Activated CD8-positive, alpha-beta memory T cell treated with anti-CD3 and anti-CD28 coated beads for 1 hour (primary cell): ENCODE measurements at places on chromosomes 16 and 17.

GRCh38 chr16:68005786-68006286 lies 6.6 kb upstream of the DPEP2 start:
- no peak for DNase-seq

GRCh38 chr16:59500601-59501000 lies 766.5 kb upstream of the GOT2 start:
- DNase-seq: no peak

GRCh38 chr17:81491181-81491581 lies 21.4 kb downstream of the ACTG1 start:
- DNase-seq: no peak

DNA sequence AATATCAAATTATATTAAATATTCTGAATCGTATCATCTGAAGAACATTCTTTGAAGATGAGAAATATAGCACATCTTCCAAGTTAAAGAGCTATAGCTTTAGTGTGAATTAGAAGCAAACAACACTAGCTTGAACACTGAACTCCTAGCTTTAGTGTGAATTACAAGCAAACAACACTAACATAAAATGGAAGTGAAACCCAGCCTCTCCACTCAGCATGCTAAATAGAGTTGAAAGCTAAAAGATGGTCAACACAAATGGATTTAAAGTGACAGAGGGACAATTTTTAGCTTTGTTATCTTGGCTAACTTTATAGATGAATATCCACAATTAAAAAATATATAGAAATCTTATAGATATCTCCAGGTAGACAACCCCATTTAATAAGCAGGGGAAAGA lies 4.5 kb upstream of the KIF2B start:
- no peak for DNase-seq

DNA sequence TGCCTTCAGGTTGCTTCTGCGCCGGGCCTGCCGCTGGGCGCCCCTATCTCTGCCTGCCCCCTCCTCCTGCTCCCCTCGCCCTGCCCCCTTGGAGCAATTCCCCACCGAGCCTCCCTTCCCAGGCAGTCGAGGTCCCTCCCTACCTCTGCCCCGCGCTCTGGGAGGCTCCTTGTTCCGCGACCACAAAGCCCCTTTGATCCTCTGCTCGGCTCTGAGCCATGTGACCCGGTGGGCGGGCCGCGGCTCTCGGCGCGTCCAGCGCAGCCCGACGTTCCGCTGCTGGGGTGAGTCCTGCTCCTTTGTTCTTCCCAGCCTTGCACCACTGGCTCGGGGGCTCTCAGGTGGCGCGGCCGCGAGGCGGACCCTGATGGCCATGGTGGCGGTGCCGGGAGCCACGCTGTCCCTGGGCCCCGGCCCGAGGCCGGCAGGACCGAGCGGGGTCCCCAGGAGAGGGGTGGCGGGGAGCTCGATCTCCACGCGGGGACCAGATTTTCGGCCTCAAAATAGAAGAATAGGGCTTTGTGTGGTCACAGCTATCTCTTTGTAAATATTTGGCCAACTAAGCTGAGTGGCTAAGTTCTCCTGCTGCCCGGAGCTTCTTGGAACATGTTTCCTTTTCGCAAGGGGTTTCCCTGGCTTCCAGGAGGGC lies 310.6 kb downstream of the SEC14L1 start:
- no peak for DNase-seq

GRCh38 chr17:7475764-7476422 lies 3.5 kb downstream of the ZBTB4 start:
- no peak for DNase-seq

DNA sequence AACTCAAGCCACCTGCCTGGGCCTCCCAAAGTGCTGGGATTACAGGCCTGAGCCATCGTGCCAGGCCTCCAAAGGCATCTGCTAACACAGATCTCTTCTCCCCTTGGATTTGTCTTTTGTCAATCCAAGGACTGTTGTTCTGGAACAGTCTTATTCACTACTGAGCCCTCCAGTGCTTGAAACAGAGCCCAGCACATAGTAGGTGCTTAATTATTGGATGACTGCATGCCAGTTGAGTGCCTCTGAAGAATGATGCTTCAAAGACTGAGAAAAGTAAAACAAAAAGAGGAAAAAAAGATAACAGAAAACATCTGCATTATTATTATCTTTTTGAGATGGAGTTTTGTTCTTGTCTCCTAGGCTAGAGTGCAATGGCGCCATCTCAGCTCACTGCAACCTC lies 1.7 kb upstream of the CRISPLD2 start:
- DNase-seq: no peak

GRCh38 chr17:62780269-62780668 lies 27.8 kb downstream of the MARCHF10 start:
- DNase-seq: no peak

DNA sequence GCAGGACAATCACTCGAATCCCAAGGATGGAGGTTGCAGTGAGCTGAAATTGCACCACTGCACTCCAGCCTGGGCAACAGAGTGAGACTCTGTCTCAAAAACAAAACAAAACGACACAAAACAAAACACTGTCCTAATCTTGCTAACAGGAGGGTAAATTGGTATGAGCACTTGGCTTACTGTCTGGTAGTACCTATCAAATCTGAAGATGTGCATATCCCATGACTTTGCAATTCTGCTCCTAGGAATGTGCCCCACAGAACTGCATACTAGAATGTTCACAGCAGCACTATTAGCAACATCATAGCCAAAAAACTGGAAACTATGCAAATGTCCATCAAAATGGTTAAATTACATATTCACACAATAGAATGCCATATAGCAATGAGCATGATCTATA lies 15.7 kb downstream of the MTSS2 start:
- DNase-seq: no peak

- no peak for DNase-seq
Observed at GRCh38 chr17:58081646-58082340, 1.4 kb upstream of the DYNLL2 start.

DNA sequence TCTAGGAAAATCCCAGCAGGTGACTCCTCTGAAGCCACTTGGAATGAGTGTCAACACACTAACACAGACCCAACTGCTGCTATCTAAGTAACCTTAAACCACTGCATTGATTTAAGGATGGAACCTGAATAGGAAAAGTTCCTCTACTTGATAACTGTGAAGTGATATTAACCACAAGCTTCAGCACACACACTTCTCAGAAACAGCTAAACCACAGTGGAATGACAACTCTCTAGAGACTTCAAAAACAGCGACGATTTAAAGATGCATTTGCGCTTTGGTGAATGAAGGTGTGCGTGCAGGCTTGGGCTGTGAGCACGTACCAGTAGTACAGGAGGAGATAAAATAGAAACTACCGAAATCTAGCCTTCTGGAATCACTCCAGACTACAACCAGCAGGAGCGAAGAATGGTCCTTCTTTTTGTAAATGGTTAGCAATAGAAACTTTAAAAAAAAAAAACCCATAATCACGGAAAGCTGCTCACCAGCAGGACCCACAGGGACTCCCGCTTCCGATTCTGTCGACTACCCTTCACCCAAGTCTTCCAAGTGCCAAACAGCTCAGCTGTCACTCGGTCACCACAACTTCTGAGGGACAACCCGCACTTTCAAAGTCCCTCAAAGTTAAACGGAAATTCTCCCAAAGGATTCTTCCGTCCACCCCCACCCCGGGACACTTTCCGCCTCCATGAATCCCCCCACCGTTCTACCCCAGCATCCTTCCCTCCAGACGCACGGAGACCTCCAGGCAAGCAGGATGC lies 137.7 kb upstream of the CORO6 start:
- no peak for DNase-seq

- DNase-seq: no peak
Observed at GRCh38 chr17:7056386-7056785, 12.5 kb upstream of the SLC16A11 start.

GRCh38 chr16:19389246-19389645 lies 28.4 kb upstream of the TMC5 start:
- DNase-seq: peak; percentile 11

GRCh38 chr17:13592427-13592826 lies 9.3 kb downstream of the HS3ST3A1 start:
- DNase-seq: no peak

DNA sequence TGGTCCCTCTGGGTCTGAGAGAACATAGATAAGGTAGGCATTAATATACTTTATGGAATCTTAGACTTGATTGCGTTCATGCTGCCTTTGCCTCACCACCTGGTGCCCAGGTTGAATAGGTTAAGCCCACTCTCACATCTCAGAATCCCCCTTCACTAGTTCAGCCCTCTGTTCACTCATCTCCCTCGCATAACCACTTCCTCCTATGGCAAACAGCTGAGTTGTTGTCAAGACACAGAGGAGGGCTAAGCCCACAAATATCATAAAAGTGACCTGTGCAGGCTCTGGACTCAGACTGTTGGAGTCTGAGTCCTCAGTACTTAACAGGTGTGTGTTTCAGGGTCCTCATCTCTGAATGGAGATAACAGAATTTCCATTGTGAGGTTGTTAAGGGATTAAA lies 55.7 kb downstream of the GOSR1 start:
- no peak for DNase-seq

- no peak for DNase-seq
Observed at GRCh38 chr16:70306880-70307279, 7.9 kb downstream of the DDX19B start.

DNA sequence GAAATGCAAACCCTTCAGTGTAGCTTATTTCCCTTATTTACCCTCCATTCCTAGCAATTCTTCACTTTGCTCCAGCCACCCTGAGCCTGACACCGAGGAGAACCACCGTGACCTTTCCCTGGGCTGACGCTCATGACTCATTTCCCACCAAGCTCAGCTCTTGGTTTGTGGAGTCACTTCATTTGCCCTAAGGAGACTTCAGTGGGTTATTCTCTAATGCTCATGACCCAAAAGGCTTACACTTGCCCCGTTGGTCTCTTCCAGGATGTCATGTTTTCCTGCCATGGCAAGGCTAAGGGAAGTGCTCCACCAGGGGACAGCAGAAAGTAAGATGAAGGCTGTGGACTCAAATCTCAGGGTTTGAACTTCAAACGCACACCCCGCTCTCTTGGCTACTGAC lies 161.0 kb downstream of the CBLN1 start:
- DNase-seq: no peak

DNA sequence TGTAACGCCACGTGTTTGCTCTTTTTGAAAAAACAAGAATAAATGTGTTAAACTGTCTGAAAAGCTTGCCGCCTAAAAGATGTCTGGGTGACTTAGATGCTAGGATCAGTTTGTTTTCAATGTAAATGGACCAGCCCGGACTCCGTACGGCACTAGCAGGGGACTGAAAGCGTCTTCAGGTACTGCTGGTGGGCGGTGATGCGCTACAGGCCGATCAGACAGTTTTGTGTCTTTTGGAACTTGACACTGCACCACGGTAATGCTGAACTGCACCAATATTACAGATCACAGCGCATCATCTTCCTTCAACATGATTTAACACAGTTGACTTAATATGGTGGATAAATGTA lies 727 bp upstream of the MBTPS1 start:
- DNase-seq: no peak

GRCh38 chr16:78639775-78640174 lies 540.3 kb downstream of the WWOX start:
- no peak for DNase-seq

DNA sequence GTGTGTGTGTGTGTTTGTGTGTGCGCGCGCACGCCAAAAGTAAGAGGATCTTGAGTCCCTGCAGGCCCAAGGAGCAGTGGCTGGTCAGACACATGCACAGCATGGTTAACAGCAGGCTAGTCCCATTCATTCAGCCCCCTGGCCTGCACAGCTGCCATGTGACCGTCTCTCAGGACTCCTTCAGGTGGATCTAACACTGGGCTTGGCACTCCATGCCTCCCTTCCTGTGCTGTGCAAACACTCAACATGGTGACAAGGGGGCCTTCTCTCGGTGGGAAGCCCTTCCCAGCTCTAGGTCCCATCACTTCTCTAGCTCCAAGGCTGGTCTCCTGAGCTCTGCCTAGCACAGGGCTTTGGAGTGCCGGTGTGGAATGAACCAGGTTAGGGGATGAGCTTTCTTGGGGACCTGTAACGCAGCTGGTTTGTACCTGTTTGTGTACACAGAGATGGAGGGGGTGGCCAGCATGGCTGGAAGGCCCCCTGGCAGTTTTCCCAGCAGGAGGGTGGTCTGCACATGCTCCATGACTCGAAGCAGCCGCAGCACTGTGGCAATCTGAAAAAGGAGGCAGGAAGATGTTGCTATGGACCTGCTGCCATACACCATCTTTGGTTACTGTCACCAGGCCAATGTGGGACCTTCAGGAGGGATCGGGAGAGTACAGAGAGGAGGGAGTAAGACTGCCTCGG lies 69.4 kb upstream of the GCSH start:
- DNase-seq: no peak

DNA sequence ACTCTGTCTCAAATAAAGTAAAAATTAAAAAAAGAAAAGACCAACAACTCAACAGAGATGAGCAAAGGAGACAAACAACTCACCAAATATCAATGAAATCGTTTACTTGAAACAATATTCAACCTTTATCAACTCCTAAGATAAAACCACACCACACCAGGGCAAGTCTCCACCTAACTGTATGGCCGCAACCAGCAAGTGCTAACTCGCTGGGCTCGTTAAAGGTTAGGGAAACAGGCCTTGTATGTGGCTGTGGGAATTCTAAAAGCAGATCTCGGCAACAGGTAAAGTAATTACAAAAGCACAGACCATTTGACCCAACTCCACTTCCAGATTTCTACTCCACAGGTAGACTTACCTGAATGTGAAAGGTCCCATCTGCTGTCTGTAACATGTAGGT lies 9.3 kb downstream of the ZCCHC14 start:
- DNase-seq: no peak

- DNase-seq: no peak
Observed at GRCh38 chr17:28741358-28742349, 2.2 kb upstream of the TRAF4 start.

- DNase-seq: peak; percentile 12
Observed at GRCh38 chr16:66474750-66475199, 47.7 kb downstream of the BEAN1 start.

- DNase-seq: no peak
Observed at GRCh38 chr17:55852734-55853133, 101.9 kb downstream of the PCTP start.

DNA sequence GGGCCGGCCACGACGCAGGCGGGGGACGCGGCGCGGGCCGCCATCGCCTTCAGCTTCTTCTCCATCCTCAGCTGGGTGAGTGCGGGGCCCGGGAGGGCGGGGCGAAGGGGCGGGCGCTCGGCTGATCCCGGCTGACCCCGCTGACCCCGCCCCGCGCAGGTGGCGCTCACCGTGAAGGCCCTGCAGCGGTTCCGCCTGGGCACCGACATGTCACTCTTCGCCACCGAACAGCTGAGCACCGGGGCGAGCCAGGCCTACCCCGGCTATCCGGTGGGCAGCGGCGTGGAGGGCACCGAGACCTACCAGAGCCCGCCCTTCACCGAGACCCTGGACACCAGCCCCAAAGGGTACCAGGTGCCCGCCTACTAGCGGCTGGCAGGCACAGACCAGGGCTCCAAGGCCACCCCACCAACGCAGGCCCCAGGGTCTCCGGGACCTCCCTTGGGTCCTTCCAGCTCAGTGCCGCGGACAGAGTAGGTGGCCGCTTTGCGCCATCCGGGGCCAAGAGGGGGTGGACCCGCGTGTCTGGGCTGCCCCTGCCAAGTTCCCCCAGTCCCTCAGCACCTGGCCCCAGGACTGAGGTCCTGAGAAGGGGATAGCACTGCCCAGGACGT lies 3.0 kb downstream of the SYNGR3 start:
- no peak for DNase-seq
